ENCODE measurements at places on chromosomes 4 and X.

DNA sequence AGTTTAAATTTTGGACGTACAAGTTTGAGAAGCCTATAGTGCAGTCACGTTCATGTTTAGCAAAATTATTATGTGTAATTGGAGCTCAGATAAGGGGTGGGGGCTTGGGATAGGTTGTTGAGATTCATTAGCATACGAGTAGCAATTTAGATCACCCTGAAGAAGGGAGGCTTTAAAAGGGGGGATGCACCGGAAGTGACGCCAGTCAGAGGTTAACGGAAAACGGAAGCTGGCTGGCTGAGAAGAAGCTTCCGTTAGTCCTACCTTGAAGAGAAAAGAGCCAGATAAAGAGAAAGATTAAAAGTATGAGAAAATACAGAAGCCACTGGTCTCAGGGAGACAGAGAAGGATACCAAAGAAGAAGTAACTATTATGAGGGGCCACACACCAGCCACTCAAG lies 1.1 kb upstream of the NXT2 start:
- no peak for DNase-seq

DNA sequence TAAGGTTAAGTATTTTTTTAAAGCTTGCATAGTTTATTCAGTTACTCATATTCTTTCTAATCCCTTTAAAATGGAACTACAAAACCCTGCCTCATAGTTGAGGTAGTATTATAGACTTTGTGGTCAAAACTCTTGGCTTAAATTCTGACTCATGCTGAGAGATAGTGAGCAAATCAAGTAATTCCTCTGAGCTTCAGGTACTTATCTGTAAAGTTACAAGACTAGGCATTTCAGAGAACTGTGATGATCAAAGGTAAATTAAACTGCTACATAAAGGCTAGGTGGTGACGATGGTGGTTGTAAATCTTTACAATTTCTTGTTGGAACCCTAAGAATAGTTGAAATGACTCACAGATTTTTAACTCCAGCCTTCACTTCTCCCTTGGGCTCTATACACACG lies 3.2 kb upstream of the CLOCK start:
- DNase-seq: no peak

- no peak for DNase-seq
These were observed 577.4 kb upstream of the INTU start for GRCh38 chr4:127055357-127055756.

DNA sequence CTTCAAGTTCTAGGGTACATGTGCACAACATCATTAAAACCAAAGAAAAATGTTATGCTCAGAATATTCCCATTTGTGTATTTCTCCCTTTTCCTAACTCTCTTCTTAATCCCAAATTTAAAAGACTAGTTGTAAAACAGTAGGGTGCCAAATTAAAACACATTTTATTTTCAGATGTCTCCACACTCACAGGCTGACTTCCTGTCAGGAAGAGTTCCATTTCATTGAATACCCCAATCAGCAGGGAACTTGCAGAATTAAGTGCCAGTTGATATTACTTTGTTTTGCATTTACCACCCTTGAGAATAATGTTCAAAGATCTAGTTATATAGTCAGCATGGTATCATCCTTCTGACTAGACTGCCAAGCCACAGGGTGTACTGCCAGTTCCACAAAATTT lies 207.9 kb downstream of the MAB21L2 start:
- DNase-seq: no peak

DNA sequence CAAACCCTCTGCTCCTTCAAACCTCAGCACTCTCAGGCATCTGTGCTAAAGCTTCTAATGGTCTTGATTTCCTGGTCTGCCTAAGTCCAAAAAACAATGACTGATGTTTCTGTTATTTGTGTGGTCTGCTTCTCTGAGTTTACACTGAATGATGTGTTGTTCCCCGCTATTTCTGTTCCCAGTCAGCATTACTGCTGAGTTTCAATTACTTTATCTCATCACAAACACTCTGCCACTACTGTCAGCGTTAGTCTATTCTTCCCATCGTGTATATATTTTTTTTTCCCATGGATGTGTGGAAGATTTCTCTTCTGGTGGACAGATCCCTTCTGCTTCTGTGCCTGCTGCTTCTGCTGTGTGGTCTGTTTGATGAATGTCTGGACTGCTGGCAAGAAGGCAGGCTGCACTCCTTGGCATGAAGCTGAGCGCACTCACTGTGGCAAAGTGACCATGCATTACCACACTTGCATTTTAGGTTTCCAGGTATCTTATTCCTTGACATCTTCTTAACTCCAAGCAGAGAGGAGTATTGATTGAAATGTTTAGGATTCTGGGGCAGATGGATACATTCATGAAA lies 106.9 kb upstream of the PAQR3 start:
- DNase-seq: no peak

DNA sequence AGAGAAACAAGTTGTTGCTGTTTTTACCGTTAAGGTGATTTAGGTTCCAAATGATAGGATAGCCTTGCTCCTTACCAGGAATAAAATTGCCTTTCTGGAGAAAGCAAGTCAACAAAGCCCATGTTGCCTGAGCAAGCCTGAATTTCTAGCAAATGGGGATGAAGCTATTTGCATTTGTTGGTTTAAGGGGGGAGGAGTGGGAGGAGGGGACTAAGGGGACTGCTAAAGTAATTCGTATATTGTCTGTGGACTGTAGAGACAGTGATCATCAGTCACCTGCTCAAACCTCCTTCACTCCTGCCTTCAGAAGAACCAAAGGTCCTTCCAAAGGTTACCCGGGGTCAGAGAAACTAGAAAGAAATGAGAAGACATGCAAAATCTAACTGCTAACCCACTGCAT lies 65.8 kb downstream of the SCML2 start:
- DNase-seq: no peak

GRCh38 chr4:41076481-41076880 lies 137.9 kb downstream of the APBB2 start:
- DNase-seq: no peak

- no peak for DNase-seq
These were observed 27.9 kb downstream of the CAMK2D start for GRCh38 chr4:113733685-113734084.

GRCh38 chrX:123964156-123964834 lies 2.8 kb downstream of the STAG2 start:
- DNase-seq: no peak

GRCh38 chrX:50707955-50708699 lies 105.9 kb downstream of the SHROOM4 start:
- no peak for DNase-seq

GRCh38 chrX:15107367-15107988 lies 162.4 kb downstream of the ASB9 start:
- DNase-seq: no peak

- DNase-seq: no peak
These were observed 15.0 kb upstream of the ARSF start for GRCh38 chrX:3026074-3026815.

DNA sequence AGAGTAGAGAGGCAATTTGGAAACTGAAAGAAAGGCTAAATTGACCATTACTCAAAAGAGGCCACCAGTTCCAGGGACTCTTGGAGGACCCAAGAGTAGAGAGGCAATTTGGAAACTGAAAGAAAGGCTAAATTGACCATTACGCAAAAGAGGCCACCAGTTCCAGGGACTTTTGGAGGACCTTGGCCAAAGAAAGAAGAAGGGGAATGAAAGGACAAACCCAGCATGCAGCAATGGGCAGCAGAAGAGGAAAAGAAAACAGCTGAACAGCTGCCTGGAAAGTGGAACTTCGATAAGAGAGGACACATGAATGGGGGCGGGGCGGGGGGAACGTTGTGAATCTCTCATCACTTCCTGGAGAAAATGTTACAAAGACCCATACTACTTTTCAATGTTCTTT lies 80.8 kb downstream of the PALLD start:
- no peak for DNase-seq

GRCh38 chr4:159980826-159981468 lies 878.1 kb downstream of the RAPGEF2 start:
- DNase-seq: no peak
